Natural killer cell treated with Interleukin-12 subunit alpha and Interleukin-12 subunit beta and Interleukin-15 and Interleukin-18, amount 100 ng/mL, for 72 hours (primary cell): ENCODE measurements at places on chromosomes 7 and 10. TPM values are rescaled to one million over a fixed set of nuclear protein-coding genes. Genes with fewer than 3 reads are reported as not detected.

The OR2A5 gene
- not detected for total RNA-seq

DNA sequence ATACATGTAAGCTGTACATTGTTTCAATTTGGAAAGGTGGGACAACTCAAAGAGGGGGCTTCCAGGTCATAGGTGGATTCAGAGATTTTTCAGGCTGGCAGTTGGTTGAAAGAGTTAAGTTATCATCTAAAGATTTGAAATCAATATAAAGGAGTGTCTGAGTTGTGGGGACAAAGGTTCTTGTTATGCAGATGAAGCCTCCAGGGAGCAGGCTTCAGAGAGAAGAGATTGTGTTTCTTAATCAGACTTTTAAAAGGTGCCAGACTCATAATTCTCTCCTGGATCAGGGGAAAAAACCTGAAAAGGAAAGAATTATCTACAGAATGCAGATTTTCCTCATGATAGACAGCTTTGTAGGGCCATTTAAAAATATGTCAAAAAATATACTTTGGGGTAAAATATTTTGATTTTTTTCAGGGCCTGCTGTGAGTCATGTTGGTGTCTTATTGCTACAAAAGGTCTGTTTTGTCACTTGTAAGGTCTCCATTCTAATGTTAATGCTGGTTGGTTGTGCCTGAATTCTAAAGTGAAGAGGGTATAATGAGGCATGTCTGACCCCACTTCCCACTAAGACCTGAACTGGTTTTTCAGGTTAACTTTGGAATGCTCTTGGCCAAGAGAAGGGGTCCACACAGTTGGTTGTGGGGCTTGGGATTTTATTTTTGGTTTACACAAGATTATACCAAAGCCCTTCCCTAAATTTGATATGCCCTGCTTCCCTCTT is 52.7 kb upstream of the PRSS1 start:
- no peak for DNase-seq

The PDE6C gene
- total RNA-seq = not detected

GRCh38 chr7:134723892-134724291 is 55.5 kb upstream of the CALD1 start:
- DNase-seq = no peak

DNA sequence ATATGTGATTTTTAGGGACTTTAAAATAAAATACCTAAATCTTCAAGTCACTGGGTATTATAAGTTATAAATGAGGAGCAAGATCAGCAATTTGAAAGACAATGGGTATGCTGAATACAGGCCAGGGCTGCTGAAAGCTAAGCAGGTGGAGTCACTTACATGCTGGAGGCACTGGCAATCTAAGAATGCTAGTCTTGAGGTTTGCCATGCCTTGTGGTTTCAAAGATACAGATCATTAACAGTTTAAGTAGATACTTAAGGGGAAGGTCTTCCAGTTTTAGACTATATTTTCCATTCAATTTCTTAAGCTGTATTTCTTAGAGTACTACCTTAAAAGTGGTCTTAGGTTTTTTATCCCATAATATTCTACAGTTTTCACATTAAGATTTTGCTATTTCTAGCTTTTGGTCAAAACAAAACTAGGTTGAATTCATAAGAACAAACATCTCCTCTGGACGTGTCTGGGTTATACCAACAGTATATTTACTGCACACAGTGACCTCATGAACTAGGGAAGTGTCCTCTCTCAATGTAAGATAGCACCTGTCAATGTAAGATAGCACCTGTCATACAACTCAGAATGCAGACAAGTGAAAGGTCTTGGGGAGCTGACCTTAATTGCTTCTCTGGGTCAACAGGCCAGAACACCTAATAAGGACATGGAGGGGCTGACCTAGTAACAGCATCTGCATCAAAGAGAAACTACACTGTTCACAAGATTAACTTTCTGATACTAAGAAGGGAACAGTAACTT is 2.0 kb downstream of the SRI start:
- no peak for DNase-seq
